ENCODE measurements at places on chromosomes 2 and 18. TPM values are rescaled to one million over a fixed set of nuclear protein-coding genes. Genes with fewer than 3 reads are reported as not detected.

The POTEC gene
- total RNA-seq = not detected

GRCh38 chr2:75053484-75054112 lies 95.2 kb downstream of the POLE4 start:
- H3K27me3 ChIP-seq = no peaks in the 10 kb centered on the region
- DNase-seq = no peak
- H3K4me3 ChIP-seq = no peak overlapping the region
- H3K36me3 ChIP-seq = no peaks in the 10 kb centered on the region
- no peaks in the 10 kb centered on the region for H3K4me1 ChIP-seq
- H3K27ac ChIP-seq = no peak overlapping the region

DNA sequence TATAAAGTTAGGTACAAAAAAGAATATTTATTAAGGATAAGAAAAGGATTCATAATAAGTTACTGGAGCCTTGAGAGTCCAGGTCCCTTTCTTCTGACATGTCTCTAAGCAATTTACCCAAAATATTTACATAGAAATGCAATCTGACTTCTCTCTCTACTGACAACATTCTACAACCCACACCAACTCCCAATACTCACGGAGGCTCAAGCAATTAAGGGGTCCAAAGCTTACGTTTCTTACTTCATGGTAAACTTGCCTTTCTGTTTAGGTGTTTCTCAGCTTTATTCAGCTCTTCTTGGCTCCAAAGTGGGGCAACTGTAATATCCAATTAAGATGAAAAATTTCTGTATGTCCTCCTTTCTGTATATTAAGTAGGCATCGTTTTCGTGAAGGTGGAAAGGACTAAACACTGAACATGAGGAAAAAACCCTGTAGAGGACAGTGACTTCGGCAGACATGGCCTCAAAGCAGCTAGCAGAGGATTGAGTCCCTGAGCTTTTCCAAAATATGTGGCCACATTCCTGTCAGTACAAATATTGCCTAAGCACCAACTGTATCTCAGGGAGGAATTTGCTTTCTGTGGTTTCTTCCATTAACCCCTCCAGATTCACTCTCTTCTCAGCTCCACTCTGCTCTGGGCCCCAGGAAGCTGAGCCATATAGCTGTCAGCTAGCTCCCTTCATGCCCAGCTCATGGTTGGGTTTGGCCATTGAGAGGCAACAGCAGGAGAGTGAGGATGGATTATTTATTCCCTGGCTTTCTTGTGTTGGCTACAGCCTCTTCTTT lies 67.9 kb upstream of the GLS start:
- no peaks in the 10 kb centered on the region for H3K27me3 ChIP-seq
- no peaks in the 10 kb centered on the region for H3K4me1 ChIP-seq
- no peak overlapping the region for H3K4me3 ChIP-seq
- H3K36me3 ChIP-seq = no peaks in the 10 kb centered on the region

DNA sequence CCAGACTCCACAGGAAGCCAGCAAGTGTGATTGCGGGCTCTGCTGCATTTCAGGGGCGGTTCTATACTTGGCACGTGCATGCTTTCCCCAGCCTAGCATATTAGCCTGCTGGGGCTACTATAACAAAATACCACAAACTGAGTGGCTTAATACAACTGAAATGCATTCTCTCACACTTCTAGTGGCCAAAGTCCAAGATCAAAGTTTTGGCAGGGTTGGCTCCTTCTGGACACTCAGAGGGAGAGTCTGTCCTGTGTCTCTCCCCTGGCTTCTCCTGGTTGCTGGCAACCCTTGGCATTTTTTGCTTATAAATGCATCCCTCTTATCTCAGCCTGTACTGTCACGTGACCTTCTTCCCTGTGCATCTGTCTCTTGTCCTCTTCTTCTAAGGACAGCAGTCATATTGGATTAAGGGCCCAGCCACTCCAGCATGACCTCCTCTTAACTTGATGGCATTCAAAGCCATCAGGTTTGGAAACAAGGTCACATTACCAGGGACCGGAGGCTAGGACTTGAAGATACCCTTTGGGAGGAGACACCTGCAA lies 138.7 kb downstream of the RNF152 start:
- no peak overlapping the region for H3K4me3 ChIP-seq
- no peak for DNase-seq
- H3K4me1 ChIP-seq = no peaks in the 10 kb centered on the region
- no peak overlapping the region for H3K27ac ChIP-seq
- no peaks in the 10 kb centered on the region for H3K27me3 ChIP-seq
- H3K36me3 ChIP-seq = no peaks in the 10 kb centered on the region

The GKN2 gene
- total RNA-seq = not detected

The HOXD8 gene
- not detected for total RNA-seq

GRCh38 chr2:101349893-101350662 lies 37.2 kb downstream of the CREG2 start:
- no peaks in the 10 kb centered on the region for H3K27me3 ChIP-seq
- no peaks in the 10 kb centered on the region for H3K36me3 ChIP-seq
- H3K4me3 ChIP-seq = no peak overlapping the region
- H3K4me1 ChIP-seq = no peaks in the 10 kb centered on the region
- DNase-seq = peak; percentile 54
- no peak overlapping the region for H3K27ac ChIP-seq

- no peak overlapping the region for H3K4me3 ChIP-seq
- no peaks in the 10 kb centered on the region for H3K36me3 ChIP-seq
- H3K27ac ChIP-seq = no peak overlapping the region
- peak; percentile 31 for DNase-seq
- H3K27me3 ChIP-seq = no peaks in the 10 kb centered on the region
These were observed 365.2 kb downstream of the ZNF521 start for GRCh38 chr18:24986666-24987302.

DNA sequence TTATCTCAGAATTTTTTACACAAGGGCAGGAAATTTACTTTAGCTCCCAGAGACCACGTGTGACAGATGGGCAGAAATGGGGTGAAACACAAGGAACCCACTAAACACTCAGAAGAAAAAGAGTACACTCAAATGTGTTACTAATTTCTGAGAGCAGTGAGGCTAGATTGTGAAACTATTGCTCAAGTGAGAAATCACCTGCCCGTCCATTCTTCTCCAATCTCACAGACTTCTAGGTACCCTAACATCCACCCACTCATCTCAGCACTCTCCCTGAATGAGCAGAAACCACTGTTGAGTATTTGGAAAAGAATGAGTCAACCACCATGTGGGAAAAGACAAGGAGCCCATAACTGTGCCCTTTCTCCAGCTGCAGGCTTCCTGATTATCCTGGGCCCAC lies 293.0 kb upstream of the CDH2 start:
- no peak overlapping the region for H3K27ac ChIP-seq
- DNase-seq = peak; percentile 53
- H3K4me1 ChIP-seq = no peaks in the 10 kb centered on the region
- no peaks in the 10 kb centered on the region for H3K27me3 ChIP-seq
- no peaks in the 10 kb centered on the region for H3K36me3 ChIP-seq
- no peak overlapping the region for H3K4me3 ChIP-seq

Measured in fibroblast of lung (primary cell).